ENCODE measurements at places on chromosomes 16 and 17. TPM values are rescaled to one million over a fixed set of nuclear protein-coding genes. Genes with fewer than 3 reads are reported as not detected.

The PRR15L gene
- total RNA-seq = 0.70 TPM

The PRSS33 gene
- total RNA-seq = not detected

The NGFR gene
- 1.3 TPM for total RNA-seq

The TMEM106A gene
- 12.9 TPM for total RNA-seq

The RNF135 gene
- total RNA-seq = 15.3 TPM

DNA sequence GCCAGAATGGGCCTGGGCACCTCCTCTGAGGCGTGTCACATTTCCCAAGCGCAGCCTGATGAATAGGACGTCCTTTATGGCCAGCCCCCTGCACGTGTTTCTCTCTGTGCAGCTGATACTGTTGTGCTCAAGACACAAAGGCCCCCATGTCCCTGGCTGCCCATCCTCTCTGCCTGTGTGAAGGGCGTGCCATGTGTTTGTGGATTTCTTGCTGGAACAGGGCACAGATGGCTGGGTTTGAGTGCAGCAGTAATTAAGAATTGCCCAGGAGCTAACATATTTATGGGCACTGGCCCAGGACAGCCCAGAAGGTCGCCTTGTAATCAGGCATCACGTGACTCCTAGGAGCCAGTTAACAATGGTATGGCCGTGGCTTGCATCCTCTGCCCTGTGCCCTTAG lies 181.1 kb downstream of the CCDC182 start:
- peak overlapping the region; percentile 82 for H3K27ac ChIP-seq
- H3K36me3 ChIP-seq = no peaks in the 10 kb centered on the region
- H3K4me3 ChIP-seq = no peak overlapping the region
- no peak for DNase-seq
- peaks cover 21% of the 10 kb centered on the region for H3K4me1 ChIP-seq
- no peaks in the 10 kb centered on the region for H3K27me3 ChIP-seq

- H3K4me3 ChIP-seq = peak within 1 kb of the TSS; percentile 99
- H3K27ac ChIP-seq = peak within 1 kb of the TSS; percentile 88
- DNase-seq = peak; percentile 69
- H3K27me3 ChIP-seq = peaks cover 2% of the 10 kb centered on the region
Observed at GRCh38 chr16:51150888-51151320, at the start of gene SALL1. Gene SALL1 (minus strand): TSS chr16:51151270. CDS start chr16:51151241, 29 bp downstream.

DNA sequence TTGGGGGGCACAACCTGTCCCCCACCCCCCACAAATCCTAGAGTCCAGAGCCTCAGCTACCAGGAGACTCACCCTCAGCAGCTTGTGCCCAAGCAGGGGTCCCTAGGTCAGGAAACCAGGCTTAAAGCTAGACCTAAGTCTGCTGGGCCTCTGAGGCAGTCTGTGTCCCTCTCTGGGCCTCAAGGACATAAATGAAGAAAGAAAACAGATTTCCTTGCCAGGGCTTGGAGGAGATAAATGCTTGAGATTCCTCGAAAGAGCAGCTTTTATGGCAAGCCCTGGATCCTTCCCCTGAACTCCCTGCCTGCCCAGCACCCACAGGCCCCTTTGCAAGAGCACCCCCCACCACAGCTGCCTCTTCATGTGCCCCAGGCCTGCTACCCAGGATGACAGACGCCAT lies 3.3 kb downstream of the SRCIN1 start:
- H3K27me3 ChIP-seq = peaks cover 14% of the 10 kb centered on the region
- no peak overlapping the region for H3K4me3 ChIP-seq
- H3K27ac ChIP-seq = peak overlapping the region; percentile 31
- DNase-seq = peak; percentile 64
- peaks cover 27% of the 10 kb centered on the region for H3K4me1 ChIP-seq
- no peaks in the 10 kb centered on the region for H3K36me3 ChIP-seq
